SHP77 treated with DMSO at 0.1 percent for 48 hours (cell line): ENCODE measurements at places on chromosomes 12 and 14.

DNA sequence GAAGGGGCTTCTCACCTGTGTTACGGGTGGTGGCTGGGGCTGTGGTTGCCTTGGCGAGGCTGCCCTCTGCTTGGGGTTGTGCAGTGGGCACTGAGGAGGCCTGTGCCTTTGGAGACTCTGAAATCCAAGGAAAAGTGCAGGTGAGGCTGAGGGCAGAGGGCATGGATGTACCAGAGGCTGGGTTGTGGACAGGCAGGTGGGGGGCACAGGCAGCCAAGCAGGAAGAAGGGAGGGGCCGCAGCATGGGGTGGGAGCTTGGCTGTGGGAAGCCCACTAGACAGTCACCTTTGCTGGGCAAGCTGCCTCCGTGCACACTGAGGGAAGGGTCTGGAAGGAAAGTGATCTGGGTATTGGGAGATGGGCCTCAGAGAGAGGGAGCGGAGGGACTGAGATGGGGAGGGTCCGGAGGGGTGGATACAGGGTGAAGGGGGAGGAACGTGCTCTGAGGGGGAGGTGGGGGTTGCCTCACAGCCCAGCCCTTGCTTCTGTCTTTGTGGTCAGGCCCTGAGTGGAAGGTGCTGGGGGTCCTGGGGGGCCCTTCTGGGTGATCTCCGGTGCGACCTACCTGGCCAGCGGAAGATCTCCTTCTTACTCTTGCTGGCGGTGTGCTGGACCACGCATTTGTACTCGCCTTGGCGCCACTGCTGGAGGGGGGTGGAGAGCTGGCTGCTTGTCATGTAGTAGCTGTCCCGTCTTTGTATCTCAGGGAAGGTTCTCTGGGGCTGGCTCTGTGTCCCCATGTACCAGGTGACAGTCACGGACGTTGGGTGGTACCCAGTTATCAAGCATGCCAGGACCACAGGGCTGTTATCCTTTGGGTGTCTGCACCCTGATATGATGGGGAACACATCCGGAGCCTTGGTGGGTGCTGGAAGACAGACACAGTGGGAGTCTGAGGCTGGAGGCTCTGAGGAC lies 318.7 kb downstream of the TMEM121 start:
- DNase-seq, result no peak

- peak; percentile 17 for DNase-seq
Observed at GRCh38 chr12:129911428-129912049, 7.7 kb upstream of the TMEM132D start.

DNA sequence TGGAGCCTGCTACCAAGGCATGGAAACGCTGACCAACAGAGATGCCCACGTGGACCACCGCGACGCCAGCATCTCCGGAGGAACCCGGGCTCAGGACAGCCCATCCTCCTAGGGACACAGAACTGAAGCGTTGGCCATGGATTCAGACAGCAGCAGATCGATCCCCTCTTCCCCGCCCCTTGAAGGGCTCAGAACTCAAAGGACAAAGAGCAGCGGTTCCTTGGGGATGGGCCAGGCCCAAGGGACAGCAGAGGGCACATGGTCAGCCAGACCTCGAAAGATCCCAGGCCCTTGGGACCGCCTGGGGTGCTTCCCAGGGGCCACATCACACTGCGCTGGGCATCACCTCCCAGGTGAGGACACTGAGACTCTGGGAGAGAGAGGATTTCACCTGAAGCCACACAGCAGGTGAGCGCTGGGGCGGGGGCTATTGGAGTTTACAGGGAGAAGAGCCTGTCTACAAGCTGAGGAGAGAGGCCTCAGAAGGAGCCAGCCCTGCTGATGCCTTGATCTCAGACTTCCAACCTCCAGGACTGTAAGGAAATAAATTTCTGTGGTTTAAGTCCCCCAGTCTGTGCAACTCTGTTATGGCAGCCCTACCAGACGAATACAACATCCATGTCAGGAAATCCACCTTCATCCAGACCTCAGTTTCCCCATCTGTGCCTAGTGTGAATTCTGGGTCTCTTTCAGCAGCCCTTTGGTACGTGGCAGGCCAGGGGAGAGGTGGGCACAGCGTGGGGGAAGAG lies 49.4 kb downstream of the CCNK start:
- DNase-seq, result no peak

- DNase-seq, result no peak
Observed at GRCh38 chr12:54337854-54338650, 13.1 kb downstream of the COPZ1 start.

DNA sequence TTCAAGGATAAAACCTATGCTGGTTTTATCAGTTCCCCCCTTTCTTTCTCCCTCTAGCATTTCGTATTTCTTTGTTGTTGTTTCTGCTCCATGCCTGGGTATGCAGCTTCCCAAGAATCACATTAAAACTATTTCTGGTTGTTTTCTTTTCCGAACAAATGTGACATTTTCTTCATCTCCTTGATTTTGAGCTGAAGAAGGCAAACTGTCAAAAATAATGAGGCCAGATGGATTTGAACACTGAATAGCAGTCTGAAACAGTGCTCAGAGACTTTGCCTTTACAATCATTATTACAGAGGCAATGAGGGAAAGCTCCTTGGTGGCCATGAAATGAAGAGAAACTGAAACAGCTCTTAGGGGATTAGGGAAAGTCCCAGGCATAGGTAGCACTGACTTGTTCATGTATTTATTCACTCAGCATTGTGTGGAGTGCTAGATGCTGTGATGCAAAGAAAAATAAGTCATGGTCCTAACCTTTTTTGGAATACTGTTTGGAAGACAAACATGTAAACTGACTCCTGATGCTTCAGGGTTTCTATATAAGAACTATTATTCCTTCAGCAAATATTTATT lies 319.5 kb downstream of the FUT8 start:
- no peak for DNase-seq

- no peak for DNase-seq
Observed at GRCh38 chr14:103423050-103423461, 37.8 kb downstream of the MARK3 start.

DNA sequence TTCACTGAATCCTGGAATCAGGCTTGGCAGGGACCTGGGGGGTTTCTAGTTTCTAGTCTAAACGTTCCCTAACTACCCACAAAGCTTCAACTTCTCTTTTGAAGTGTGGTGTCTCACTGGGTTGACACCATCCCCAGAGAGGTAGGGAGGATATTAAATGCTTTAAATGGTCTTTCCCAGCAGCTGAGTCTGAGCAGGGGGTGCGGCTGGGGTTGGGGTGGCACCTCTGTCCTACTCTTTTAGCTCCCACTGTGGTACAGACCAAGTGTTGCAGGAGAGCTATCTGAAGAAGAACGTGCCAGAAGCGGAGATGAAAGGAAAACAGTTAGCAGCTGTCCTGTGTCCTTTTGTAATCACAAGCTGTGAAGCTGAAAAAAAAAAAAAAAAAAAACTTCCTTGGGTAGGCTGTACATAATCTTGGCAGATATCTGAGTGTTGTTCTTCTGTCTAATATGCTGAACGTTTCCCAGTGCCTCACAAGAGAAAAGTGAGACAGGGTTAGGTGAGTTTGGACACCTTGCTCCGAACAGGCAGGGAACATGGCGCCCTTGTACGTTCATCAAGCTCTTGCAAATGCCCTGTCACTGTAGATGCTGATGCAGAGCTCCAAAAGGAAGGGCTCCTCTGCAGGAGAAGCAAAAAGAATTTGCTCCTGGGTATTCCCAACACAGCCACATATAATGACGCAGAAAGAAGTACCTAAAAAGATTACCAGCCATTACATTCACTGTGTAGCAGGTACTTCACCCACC lies 447.2 kb downstream of the APAF1 start:
- no peak for DNase-seq

GRCh38 chr14:58817846-58818245 lies 180.1 kb downstream of the DACT1 start:
- DNase-seq, result no peak

GRCh38 chr12:51403159-51403558 lies 12.0 kb upstream of the GALNT6 start:
- no peak for DNase-seq

GRCh38 chr12:87813476-87814234 lies 215.5 kb downstream of the C12orf50 start:
- DNase-seq, result no peak

DNA sequence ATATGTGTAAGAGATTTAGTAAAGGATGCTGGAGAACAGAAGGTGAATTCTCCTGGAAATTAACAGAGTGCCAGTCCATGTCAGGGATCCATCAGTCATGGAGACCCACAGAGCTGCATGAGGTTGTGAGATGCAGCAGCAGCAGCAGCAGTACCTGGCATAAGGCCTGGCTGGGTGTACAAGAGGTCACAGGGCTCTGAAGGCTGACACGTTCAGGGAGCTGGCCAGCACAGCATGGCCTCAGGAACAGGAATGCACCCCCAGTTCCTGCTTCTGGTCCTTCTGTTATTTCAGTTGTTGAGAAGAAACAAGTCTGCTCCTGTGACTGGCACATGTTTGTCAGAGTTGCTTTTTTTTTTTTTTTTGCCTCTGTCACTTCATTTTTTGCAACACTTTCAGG lies 210.8 kb downstream of the CNTN1 start:
- DNase-seq, result no peak

GRCh38 chr14:103846543-103847450 lies 578 bp downstream of the PPP1R13B start:
- no peak for DNase-seq

DNA sequence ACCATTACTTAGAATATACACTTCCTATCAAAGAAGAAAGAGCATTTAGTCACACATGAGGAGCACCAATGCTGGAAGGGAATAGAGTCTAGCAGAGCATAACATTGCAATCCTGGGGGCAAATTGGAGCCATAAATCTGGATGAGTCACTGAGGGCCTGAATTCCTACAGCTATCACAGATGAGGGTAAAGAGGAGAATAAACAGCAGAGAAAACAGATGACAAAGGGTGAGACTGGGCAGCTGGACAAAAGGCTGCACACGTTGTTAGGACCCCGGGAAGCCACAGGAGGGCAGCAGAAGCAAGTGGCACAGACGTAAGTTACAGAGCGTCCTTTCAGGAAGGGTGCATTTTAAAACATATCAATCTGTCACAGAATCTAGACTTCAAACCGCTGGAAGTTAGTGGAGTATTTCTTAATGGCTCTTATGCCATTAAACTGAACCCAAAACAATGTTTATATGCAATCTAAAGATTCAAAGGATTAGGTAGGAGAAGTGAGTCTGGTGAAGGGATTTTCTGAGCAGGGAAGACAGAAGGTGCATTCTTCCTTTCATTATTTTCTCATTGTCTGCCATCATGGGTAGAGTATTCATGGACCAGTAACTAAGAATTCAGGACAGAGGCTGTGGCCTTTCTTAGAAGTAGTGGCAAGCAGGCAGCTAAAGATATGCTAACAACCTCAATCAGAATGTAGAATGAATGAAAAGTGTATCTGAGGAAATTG lies 159.8 kb upstream of the DAAM1 start:
- peak; percentile 77 for DNase-seq

DNA sequence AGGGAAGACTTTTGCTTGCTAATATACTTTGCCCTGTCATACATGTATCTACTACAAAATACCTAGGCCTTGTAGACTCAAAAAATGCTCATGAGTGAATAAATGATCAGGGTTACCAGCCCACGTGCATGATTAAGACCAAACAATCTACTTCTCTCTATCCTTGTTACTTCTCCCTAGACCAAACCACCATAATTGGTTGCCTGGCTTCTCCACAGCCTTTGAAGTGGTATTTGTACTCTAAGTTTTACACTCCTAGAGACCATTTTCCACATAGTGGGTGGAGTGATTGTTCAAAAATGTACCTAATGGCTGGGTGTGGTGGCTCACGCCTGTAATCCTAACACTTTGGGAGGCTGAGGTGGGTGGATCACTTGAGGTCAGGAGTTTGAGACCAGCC lies 14.1 kb upstream of the RPS6KL1 start:
- DNase-seq, result no peak

DNA sequence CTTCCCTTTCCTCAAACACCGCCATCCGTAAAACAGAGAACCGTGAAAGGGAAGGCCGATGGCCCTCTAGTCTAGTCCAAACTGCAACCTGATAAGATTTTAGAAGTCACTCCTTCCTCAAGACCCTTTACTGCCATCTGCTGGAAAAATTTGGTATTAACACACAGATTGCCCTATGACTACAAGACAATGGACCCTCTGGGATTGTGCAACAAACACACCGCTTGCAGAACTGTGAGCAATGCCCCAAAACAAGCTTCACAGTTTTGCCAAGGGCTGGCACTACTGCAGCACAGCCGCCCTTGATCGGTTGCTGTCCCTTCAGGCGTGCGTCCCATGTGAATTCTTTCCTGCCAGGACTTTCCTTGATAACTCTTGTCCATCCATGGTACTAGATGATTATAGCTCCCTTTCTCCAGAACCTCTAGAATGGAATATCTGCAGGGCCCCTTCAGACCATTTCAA lies 23.1 kb downstream of the LLPH start:
- peak; percentile 42 for DNase-seq

- no peak for DNase-seq
Observed at GRCh38 chr14:22488522-22489243, 100.3 kb downstream of the DAD1 start.

DNA sequence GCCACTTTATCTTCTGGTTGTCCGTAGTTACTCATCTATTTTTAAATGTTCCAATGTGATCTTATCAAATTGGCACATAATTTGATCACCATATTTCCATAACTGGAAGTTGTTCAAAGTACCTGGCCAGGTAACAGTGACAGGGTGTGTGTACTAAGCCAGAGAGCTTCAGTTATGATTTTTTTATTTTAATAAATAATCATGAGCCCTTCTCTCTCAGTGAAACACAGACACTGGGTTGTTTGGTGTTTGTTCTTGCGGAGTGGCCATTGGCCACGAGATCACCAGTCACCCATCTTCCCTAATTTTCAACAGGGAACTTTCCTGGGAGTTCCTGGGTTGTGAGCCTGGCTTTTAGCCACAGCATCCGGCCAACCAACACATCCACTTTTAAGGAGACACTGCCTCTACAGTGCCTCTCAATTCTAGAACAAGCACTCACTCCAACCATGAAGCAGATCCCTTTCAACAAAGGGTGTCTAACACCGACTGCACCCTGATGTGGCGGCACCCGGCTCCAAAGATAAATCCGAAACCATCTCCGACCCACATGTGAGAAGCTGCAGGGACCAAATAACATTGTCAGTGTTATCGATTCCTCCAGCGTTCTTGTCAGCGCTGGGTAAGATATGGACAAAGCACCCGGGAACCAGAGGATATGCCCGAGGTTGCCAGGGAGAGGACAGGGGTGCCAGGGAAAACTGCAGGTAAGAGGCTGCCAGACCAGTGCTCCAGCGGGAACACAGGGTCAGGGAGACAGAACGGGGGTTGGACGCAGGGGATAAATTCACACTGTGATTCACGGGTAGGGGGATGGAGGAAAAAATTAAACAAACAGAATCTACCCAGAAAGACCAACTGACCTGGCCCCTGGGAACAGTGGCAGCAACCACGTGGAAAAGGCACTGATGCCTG lies 49.9 kb downstream of the FOXN3 start:
- DNase-seq, result no peak
